Activated naive CD8-positive, alpha-beta T cell treated with anti-CD3 and anti-CD28 coated beads for 36 hours (primary cell): ENCODE measurements at places on chromosomes 5 and 9.

- peak; percentile 76 for DNase-seq
Observed at GRCh38 chr9:113056191-113057106, at the start of gene ZFP37. TSS of gene ZFP37 (minus strand) at chr9:113056724. CDS start at chr9:113056688, 36 bp downstream.

- peak; percentile 76 for DNase-seq
Observed at GRCh38 chr5:175696139-175696854, 38.4 kb downstream of the HRH2 start.

GRCh38 chr9:97710356-97711222 lies 13.4 kb upstream of the XPA start:
- peak; percentile 25 for DNase-seq

DNA sequence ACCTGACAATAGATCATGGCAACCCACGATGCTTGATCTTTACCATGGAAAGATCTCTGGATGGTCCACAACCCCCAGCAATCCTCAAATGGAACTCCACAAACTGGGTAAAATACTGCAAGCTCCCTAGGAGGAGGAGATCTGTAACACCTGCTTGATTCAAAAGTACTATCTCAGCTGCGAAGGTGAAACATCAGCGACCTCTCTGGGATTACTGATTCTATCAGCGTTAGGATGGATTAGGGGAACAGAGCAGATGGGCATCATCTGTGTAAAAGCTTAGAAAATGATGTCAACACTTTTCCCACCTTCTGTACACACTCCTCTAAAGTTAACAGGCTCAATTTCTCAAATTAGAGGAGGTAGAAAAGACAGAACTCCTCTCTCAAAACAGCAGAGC lies 31.5 kb upstream of the TRPC7 start:
- DNase-seq, result no peak

DNA sequence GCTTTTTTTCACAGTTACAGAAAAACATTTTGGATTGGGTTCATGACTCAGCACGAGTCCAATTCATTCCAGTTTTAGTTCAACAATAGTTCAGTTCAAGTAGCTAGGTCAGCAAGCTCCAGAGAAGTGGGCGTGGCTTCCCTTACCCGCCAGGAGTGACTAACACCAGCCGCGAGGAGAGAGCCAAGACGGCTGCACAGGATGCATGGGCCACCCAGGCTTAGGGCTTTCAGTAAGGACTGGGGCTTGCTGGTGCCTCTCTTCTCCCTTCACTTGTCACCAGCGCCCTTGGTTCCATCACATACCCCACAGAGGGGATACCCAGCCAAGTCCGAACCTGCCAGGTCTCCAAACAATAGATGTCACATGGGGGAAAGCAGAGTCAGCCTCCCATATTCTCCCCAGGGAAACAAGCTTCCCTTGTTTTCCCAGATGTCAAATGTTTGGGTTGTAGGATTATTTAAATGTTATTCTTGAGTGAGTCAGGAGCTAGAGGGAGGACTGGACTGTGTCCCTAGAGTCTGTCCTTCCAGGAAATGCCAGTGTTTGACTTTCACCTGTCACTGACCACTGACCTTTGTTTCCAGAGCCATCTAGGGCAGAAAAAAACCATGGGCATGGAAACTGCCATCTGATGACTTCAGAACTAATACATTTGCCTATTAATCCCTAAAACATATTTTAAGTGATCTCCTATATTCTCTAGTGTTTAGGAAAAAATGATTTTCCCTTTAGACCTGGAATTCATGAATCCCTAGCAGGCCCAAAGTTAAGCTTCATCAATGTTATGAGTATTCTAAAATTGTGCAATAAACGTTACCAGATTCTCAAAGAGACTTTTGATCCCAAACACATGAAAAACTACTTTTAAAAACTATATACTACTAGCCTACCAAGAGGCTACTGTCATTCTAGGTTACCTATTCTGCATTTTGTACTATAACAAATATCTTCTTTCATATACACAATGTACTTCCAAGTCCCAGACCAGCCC lies 51.9 kb downstream of the NIPAL4 start:
- no peak for DNase-seq
